Motor neuron (in vitro differentiated cells): ENCODE measurements at places on chromosomes 6 and 20. TPM values are rescaled to one million over a fixed set of nuclear protein-coding genes. Genes with fewer than 3 reads are reported as not detected.

Gene MED20
- 14.5 and 15.8 TPM in 2 replicates for total RNA-seq

- no peak for ATAC-seq
Observed at GRCh38 chr6:153092082-153093013, 38.7 kb downstream of the RGS17 start.

Gene GGTLC1
- total RNA-seq, result not detected in 2 replicates

DNA sequence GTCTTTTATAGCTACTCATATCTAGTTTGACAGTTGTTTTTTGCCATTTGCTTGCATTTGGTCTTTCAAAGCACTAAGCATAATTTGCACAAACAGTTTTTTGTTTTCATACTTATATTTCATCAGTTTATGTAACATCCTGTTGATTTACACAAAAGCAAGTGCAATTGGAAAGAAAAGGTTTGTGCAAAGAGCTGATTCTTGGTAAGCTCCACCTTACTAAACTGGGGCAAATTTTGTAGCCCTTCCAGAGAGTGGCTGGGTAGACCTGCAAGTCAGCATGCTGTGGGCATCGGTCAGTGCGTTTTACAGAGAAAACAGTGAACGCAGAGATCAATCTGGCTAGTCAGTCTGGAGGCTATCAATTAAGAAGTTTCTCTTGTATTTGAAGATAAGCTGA is 34.5 kb downstream of the TXLNB start:
- no peak for ATAC-seq

Gene PPP1R3G
- 0.17 and 0.23 TPM in 2 replicates for total RNA-seq
